ENCODE measurements at places on chromosomes 7 and 10. TPM values are rescaled to one million over a fixed set of nuclear protein-coding genes. Genes with fewer than 3 reads are reported as not detected.

The CPA4 gene
- 0.27 TPM for total RNA-seq

The ATRNL1 gene
- not detected for total RNA-seq

The CALCR gene
- total RNA-seq = not detected

The OAT gene
- 155 TPM for total RNA-seq

The SPACDR gene
- total RNA-seq = 1.7 TPM

The PTPRE gene
- total RNA-seq = 63.3 TPM

The MMD2 gene
- not detected for total RNA-seq

The AZGP1 gene
- not detected for total RNA-seq

The ANKRD22 gene
- not detected for total RNA-seq

The TAS2R5 gene
- total RNA-seq = 1.7 TPM

The SSC4D gene
- 0.13 TPM for total RNA-seq

The TSC22D4 gene
- 54.2 TPM for total RNA-seq

The LAMB1 gene
- total RNA-seq = 673 TPM

The AP4M1 gene
- total RNA-seq = 18.9 TPM

The ZMIZ2 gene
- total RNA-seq = 19.8 TPM

The SEMA3A gene
- 0.29 TPM for total RNA-seq

The IFRD1 gene
- total RNA-seq = 56.8 TPM

The OGDHL gene
- 0.27 TPM for total RNA-seq

The DNAH11 gene
- 4.2 TPM for total RNA-seq

The ENTPD1 gene
- total RNA-seq = 19.6 TPM

The TRPV5 gene
- not detected for total RNA-seq

The TAS2R41 gene
- not detected for total RNA-seq

The MLXIPL gene
- not detected for total RNA-seq

The NPTX2 gene
- total RNA-seq = 0.40 TPM

The KLLN gene
- total RNA-seq = 0.40 TPM

The VIM gene
- total RNA-seq = 7,081 TPM

The TMEM196 gene
- total RNA-seq = not detected

The PDZD7 gene
- 0.50 TPM for total RNA-seq

The ASIC3 gene
- not detected for total RNA-seq

The LIPM gene
- total RNA-seq = not detected

The OGDH gene
- 58.6 TPM for total RNA-seq

The CNPY1 gene
- total RNA-seq = not detected

The SOSTDC1 gene
- total RNA-seq = not detected

The IPMK gene
- 20.9 TPM for total RNA-seq

The POLD2 gene
- 77.5 TPM for total RNA-seq

The NEBL gene
- 2.2 TPM for total RNA-seq

The KEL gene
- total RNA-seq = 0.07 TPM
